ENCODE measurements at places on chromosomes 1 and 21.
A peak's percentile ranks its signal among the peaks of the same experiment; 100 is the strongest.

DNA sequence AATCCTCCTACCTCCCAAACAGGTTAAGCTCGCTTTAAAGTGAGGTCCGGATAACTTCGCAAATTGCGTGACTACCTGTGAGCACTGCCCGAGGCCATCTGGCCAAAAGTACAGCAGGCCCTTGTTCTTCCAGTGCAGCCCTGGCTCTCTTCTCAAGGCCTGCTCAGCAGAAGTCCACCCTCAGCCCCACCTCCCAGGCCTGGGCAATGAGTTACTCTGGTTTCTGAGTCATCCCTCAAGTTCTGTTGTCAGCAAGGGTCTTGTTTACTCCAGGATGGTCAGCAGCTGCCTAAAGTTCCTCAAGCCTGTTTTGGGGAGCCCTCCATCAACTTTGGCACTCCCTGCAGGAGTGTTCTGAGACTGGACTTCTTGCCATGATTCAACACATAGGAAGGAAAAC is 101.7 kb downstream of the BCAR3 start:
- DNase-seq = peak; percentile 90

DNA sequence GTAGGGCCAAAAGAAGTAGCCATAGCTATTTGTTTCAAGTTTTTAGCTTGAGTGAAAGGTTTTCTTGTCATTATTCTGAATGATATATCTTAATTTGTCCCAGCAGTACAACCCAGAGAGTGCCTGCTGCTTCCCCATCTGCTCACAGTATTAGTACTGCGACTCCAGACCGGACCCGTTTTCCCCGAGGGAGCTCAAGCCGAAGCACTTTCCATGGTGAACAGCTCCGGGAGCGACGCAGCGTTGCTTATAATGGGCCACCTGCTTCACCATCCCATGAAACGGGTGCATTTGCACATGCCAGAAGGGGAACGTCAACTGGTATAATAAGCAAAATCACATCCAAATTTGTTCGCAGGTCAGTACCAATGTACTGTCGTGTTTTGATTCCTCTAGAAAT is 37.2 kb upstream of the C1orf115 start:
- no peak for DNase-seq

DNA sequence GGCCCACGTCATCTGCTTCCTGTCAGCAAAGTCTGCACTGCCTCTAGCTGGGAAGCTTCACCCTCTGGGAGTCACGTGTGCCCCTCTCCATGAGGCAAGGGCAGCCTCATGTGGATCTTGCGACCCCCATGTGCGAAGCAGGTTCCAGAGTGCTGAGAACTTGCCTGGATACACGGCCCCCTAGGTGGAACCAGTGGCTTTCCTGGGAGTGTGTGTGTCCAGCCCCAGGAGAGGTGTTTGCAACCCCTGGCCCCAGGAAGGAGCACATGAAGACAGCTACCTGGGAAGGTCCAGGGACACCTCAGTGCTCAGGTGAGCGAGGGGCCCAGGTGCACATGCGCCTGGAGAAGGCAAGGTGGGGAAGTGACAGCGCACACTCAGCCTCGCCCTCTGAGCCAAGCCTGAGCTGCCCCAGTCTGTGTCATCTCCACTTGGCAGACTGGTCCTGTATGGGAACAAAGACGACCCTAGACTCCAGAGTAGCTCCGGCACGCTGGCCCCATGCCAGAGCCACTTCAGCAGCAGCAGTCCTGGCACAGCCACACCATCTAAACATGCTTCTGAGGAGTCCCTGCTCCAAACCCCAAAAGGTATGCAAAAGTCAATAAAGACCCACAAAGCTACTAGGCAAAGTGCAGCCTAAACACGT is 8.9 kb downstream of the LSS start:
- DNase-seq = no peak

GRCh38 chr1:42756956-42757891 is 9.6 kb downstream of the P3H1 start:
- DNase-seq = peak; percentile 69

- DNase-seq = peak; percentile 98
These were observed 6.1 kb upstream of the PHLDA3 start for GRCh38 chr1:201475130-201475529.

GRCh38 chr1:235502601-235503402 is 1.4 kb downstream of the B3GALNT2 start:
- DNase-seq = peak; percentile 28

DNA sequence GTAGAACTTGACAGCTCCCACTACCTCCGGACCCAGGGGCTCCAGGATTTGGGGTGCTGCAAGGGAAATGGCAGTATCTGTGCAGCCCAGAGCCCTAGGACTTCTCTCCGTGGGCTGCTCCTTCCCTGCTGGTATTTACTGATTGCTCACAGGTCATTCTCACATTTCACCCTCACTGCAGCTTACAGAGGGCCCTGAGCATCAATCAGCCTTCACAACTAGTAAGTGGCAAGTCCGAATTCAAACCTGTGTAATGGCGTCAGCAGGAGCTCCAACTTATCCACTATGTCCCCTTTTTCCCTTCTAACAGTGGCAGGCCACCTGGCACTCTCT is 32.4 kb downstream of the PIK3C2B start:
- no peak for DNase-seq

GRCh38 chr1:33872275-33872674 is 8.4 kb downstream of the HMGB4 start:
- DNase-seq = no peak

DNA sequence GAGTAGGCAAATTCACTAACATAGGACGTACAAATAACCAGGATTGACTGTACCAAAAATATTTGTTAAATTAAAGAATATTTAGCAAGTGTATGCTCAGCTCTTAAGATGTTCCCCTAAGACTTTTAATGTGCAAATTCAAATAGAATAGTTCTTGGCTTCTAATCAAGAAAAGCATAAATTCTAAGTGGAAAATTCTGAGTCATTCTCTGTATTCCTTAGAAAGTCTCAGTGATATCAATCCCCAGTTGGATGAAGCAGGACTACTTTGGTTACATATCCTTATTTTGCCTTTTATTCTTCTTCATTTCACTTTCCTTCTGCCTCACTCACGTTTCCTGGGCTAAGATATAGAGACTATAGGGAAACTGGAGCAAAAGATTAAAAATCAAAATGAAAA is 130.2 kb downstream of the IFI44 start:
- DNase-seq = no peak

DNA sequence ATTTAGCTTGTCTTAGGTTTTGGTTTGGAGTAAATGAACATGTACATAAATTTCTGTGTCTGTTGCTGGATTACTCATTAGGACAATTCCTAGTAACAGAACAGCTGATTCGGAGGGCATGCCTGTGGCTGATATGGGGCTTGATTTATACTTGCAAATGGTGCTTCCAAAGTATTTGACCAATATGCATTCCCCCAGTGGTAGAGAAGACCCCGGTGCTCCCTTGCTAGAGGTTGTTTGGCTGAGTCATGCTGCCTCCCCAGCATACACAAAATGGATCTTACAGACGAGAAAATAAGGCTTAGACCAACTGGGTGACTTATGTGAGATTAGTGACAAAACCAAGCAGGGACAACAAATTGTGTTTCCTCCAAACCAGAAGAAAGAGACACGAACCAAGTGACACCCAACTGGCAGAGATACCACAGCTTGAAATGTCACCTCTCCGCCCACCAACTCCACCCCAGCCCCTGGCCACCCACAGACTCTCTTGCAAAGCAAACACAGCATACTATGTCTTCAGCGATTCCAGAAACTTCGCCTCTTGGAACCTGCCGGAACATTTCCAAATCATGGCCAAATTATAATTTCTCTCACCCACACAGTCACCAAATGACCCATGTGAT is 75.9 kb upstream of the ETS2 start:
- DNase-seq = no peak

DNA sequence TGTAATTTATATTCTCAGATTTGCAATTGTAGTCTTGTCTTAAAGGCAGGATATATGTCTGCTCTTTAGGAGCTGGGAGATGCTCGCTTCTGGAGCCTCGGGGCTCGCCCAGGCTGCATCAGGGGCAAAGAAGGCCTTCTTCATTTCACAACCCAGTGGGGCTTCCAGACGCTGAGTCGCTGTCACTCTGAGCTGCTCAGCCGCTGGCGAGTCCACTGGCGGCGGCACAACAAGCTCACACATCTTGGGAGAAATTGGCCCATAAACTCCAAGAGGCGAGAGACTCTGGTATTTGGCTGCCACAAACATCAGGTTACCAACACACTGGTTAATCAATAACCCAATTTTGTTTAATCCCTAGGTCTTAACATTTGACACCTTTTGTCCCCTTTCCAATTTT is 216.6 kb downstream of the ATG4C start:
- DNase-seq = no peak

DNA sequence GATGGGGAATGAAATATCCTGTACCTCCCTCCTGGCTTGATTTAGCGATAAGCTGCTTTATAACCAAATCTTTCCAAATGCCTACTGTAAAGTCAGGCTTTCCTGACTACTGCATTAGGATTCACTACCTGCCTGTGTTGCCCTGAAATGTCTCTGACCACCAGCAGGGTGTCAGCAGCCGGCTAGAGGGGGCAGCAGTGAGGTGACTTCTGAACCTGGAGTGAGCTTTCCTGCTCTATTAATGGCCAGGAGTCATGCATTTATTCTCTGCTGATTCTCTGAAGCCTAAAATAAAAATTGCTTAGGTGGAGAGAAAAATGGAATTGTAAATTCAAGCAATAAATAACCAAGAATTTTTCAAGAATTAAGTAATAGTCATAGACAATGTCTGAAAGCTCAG is 2.5 kb downstream of the BACE2 start:
- DNase-seq = peak; percentile 71

- no peak for DNase-seq
These were observed 1.6 kb downstream of the CDC42 start for GRCh38 chr1:22053861-22054770.

DNA sequence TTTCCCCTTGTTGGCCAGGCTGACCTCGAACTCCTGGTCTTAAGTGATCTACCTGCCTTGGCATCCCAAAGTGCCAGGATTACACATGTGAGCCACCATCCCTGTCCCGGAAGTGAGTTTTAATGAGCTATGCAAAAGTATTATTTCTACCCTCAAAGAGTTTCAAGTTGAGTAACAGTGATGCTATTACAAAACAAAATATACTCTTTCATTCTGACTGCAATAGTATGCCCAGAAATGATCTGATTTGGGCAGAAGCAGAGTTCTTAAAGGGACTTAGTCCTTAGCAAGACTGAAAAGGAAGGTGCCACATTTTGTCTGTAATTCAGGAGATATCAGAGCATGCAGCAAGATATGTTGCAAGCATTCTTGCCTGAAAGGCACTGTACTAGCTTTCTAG is 375.4 kb downstream of the NUF2 start:
- no peak for DNase-seq

DNA sequence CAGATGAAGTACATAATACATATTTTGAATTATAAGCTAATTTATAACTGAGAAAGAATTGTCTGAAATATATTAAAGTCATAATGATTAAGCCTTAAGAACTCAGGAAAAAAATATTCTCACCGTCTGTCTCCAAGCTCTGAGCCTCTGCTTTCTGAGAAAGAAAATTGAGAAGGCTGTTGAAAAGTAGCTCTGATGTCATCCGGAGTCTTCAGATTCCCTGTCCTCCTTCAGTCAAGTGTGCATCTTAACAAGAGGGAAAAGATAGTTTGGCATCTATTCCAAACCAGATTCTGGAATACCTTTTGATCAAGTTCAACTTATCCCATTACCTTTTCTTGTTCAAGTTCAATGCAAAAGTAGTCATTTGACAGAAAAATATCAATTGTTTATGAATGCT is 50.6 kb downstream of the NRIP1 start:
- no peak for DNase-seq

GRCh38 chr1:12630946-12631530 is 12.8 kb upstream of the AADACL4 start:
- no peak for DNase-seq
